ENCODE measurements at places on chromosomes 5 and 9. TPM values are rescaled to one million over a fixed set of nuclear protein-coding genes. Genes with fewer than 3 reads are reported as not detected.

The SYK gene
- 81.7 TPM for total RNA-seq

DNA sequence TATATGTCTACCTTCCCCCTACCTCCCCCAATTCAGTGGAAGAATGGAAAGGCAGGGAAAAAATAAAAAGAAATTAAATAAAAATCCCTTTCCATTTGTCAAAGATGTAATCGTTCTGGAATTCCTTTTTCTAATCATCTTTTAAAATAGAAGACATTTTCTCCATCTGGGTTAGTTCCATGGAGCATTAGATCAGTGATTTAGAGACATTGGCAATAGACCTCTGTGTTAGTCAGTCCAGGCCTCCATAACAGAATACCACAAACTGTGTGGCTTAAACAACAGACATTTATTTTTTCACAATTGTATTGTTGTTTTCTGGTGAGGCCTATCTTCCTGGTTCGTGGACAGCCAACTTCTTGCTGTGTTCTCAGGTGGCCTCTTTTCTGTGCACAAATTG is 516.6 kb upstream of the DAB2 start:
- DNase-seq: no peak

The RETREG1 gene
- total RNA-seq: 70.1 TPM

GRCh38 chr5:111673891-111674626 is 82.9 kb downstream of the NREP start:
- no peak for DNase-seq

GRCh38 chr9:97220894-97221477 is 86.5 kb upstream of the CCDC180 start:
- DNase-seq: no peak

GRCh38 chr5:77305956-77306355 is 95.5 kb downstream of the PDE8B start:
- no peak for DNase-seq

- no peak for DNase-seq
These were observed 45.9 kb downstream of the CERT1 start for GRCh38 chr5:75465480-75465879.

DNA sequence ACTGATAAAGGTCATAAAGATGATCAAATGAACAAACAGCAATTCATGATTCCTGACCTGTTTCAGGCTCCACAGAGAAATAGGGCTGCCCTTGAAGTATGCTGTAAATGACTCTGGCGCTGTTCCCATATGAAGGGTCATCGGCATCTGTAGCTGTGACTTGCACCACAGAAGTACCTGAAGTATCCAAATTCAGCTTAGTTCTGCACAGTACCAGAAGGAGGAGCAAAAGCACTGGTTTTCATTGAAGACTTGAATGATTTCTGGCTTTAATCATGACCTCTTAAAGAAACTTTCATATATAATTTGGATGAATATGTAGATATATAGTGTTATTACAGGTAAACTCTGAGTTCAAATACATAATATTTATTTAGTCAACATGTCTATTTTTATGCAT is 109.1 kb downstream of the CDH10 start:
- no peak for DNase-seq

The TRPM6 gene
- 25.1 TPM for total RNA-seq

DNA sequence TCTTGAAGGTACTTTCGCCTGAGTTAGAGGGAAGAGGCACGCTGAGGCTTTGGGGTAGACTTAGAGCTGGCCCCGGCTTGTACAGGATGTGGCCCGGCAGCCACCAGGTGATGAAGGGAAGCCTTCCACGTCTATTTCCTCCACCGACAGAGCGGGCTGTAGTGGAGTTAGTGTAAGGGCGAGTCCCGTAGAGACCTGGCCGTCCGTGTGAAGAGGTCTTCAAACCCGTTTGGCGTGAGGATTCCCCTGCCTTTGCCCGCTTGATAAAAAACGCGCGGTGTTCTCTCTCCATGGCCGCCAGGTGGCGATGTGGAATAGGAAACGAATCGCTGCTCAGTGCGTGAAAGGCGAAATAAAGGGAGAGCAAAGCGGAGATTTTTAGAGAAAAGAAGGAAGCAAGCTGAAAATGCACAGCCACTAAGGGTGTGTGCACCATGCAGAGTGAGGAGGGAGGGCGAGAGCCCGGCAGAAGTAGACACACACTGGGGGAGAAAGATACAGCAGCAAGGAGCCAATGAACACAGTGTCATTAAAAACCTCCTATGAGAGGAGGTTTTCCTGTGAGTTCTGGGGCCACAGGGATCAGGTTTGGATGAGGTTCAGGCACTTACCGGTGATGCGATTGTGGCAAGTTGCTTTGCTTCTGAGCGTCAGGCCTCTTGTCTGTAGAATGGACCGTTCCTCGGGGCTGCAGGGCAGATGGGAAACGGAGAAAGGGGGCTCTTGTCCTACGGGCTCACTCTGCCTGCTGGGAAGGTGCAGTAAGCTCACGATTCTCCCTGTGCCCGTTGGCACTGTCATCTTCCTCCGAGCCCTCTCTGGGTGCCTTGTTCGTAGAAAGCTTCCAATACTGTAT is 34.2 kb downstream of the STC2 start:
- DNase-seq: peak; percentile 49

- DNase-seq: no peak
These were observed 137.9 kb upstream of the BASP1 start for GRCh38 chr5:17079562-17079961.

DNA sequence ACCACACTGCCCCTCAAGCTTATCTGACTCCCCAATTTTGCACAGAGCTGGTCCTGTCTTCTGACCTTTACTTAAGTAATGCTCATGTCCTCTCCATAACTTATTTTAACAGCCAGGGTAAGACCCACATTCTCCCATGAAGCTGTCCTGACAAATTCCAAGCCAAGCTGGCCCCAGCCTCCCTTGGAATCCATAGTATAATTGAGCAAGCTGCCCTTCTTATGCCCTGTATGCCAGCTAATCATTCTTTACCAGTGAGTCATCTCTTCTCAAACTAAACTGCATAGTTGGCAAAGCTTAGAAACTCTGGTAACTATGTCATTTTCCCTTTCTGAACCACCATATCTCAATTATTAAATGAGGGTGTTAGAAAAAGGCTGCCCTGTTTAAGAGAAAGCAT is 92.4 kb downstream of the NFIB start:
- DNase-seq: no peak

GRCh38 chr9:125240649-125240999 is 519 bp downstream of the HSPA5 start:
- peak; percentile 68 for DNase-seq

- DNase-seq: no peak
These were observed 34.3 kb downstream of the UBE2R2 start for GRCh38 chr9:33851301-33851700.

- no peak for DNase-seq
These were observed 650.3 kb upstream of the KLF4 start for GRCh38 chr9:108139900-108140299.

GRCh38 chr5:67005737-67006499 is 190.7 kb downstream of the CD180 start:
- DNase-seq: no peak

DNA sequence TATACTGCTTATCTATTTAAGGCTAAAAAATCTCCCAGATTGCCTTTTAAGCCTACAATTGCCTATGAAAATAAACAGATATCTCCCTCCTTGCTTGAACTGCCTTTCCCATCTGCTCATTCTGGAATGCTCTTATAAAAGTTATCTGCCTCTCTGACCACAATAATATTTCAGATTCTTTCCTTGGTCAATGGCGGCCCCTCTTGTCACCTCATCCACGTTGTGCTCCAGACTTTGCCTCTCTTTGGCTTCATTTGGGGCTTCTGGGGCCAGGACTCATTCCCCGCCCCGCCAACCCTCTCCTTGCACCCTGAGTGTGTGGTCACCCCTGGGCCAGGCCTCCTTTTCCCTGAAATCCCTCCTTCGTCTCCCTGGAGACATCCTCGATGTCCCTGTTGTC is 110.0 kb upstream of the RPS23 start:
- no peak for DNase-seq

The IL31RA gene
- not detected for total RNA-seq

The PLPPR1 gene
- total RNA-seq: not detected

The TAF11L6 gene
- total RNA-seq: not detected

DNA sequence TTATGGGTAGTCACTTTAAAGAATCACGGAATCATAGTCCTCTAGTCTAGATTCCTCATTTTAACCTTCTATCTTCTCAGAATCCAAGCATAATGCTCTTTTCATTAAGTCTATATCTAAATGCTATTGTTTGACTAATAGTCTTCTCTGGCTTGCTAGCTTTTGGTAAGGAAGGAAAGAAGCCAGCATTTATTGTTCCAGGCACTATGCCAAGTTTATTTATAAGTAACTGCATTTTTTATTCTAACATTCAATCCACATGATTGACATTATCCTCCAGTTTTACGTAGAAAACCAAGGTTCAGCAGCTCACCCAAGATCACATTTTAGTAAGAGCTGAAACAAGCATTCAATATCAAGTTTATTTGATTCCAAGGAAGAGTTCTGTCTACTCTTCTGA is 254.2 kb downstream of the SAXO1 start:
- no peak for DNase-seq

DNA sequence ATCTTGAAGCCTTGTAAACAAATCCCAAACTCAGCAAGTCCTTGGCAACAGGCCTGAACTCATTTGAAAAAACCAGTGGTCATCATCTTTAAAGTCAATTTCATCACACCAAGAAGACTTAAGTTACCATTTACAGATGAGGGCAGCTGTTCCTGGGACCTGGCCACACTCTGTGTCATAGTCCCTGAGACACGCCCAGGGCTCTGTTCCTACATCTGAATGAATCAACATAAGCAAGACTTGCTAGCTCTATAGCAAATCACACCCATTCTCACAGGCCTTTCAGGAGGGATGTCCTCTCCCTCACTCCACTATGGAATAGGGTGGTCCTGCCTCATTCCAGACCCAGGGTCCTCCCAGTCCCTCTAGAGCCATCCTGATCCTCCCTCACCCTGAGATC is 142.8 kb downstream of the NSG2 start:
- no peak for DNase-seq

The CARTPT gene
- not detected for total RNA-seq

GRCh38 chr5:126483156-126483555 is 59.9 kb downstream of the GRAMD2B start:
- DNase-seq: no peak

DNA sequence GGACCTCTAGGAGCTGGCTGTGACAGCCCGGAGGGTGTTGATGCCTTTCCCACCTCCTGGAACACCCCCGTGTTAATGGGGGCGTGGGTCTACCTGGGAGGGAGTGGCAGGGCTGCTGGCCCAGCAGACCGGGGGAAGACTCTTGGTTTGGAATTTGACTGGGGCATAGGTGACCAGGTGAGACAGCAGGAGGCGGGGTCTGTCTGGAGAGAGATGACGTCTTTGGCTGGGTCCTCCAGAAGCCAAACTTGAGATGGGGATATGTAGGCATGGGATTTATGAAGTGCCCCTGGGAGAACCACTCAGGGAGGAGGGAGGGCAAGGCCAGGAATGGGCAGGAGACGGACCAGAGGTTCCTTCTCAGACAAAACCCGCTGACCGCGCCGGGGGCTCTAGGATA is 42.6 kb downstream of the NEK6 start:
- no peak for DNase-seq

GRCh38 chr9:132798817-132799790 is 79.0 kb downstream of the AK8 start:
- no peak for DNase-seq

The UNC13B gene
- total RNA-seq: 51.2 TPM

DNA sequence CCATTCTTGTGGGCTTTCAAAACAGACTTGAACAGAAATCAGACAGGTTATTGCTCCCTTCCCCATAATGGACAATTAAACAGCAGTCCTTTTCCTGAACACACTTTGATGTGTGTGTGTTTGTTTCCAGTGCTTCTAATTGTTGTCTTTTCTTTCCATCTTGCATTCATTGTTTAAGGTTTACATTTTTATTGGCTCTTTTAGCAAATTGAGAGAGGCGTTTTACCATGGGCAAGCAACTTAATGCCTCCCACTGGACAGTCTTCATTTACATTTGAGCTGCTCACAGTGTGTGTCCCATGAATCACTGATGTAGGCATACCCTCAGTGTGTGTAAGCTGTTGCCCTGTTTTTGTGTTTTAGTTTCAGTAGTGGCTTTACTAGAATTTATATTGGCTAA is 25.0 kb downstream of the WDR36 start:
- DNase-seq: no peak

- DNase-seq: no peak
These were observed 19.2 kb downstream of the EFCAB9 start for GRCh38 chr5:172213126-172213525.

GRCh38 chr5:98372351-98372750 is 401.1 kb upstream of the RGMB start:
- no peak for DNase-seq

The C5orf46 gene
- total RNA-seq: not detected

DNA sequence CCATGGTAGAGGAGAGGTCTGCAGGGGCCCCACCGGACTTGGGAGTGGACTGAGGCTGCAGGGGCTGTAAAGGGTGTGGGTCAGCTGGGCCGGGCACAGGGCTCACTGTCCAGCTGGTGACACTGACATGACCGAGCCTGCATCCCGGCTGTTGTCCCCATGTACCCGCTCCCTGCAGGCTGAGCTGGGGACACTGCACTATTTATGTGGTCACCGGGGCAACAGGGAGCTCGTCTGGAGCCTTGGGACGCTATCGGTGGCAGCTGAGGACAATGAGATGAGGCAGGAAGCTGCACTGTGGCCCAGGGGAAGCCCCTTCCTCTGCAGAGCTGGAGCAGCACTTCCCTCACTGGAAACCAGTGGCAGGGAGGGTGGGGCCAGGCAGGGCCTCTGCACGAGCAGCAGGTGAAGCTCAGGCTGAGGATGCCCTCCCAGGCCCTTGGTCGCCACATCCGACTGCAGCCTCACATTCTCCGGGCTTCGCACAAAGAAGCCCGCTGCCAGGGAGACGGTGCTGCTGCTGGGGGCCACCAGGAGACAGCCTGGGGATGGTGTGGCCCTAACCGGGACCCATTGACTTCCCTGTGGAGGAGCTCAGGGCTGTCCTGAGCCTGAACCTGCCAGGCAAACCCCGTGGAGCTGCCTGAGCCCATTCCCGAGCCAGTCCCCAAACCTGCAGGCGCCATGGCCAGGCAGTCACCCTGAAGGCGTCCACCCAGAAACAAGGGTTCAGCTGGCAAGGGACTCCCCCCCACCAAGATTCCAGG is 26.4 kb downstream of the ZDHHC11B start:
- no peak for DNase-seq

- DNase-seq: peak; percentile 51
These were observed 51.1 kb downstream of the C9orf50 start for GRCh38 chr9:129569502-129570449.

The GPR151 gene
- total RNA-seq: not detected

DNA sequence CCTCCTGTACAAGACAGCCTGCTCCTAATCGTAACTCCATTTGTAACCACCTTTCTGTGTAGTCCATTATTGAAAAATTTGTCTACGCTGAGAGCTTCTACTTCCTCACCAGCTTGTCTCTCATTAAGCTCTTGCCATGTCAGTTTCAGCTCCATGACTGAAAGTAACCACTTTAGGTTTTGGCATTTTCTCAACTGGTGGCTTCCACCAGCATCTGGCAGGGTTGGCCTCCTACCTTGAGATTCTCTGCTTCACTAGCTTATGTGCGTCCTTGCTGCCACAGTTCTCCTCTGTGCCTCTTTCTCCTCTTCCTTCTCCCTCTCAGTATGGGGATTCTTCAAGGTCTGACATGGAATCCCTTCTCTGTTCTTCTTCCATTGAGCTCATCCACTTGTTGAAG is 31.8 kb downstream of the F2RL2 start:
- DNase-seq: no peak

Data from Peyer's patch (tissue), 4 donors.